ENCODE measurements at places on chromosomes 6 and 20. TPM values are rescaled to one million over a fixed set of nuclear protein-coding genes. Genes with fewer than 3 reads are reported as not detected.

The SPATS1 gene
- not detected for total RNA-seq

The PSMF1 gene
- total RNA-seq = 25.2 TPM

The HAO1 gene
- not detected for total RNA-seq

The MRPS18A gene
- 29.5 TPM for total RNA-seq

The CNBD2 gene
- 2.7 TPM for total RNA-seq

The LZTS3 gene
- total RNA-seq = 2.7 TPM

The RFX6 gene
- total RNA-seq = not detected

The ID4 gene
- 68.6 TPM for total RNA-seq

The MEI4 gene
- total RNA-seq = 0.10 TPM

The SYNGAP1 gene
- total RNA-seq = 8.8 TPM

The FNDC1 gene
- total RNA-seq = 59.6 TPM

The ARHGAP40 gene
- total RNA-seq = 3.5 TPM

DNA sequence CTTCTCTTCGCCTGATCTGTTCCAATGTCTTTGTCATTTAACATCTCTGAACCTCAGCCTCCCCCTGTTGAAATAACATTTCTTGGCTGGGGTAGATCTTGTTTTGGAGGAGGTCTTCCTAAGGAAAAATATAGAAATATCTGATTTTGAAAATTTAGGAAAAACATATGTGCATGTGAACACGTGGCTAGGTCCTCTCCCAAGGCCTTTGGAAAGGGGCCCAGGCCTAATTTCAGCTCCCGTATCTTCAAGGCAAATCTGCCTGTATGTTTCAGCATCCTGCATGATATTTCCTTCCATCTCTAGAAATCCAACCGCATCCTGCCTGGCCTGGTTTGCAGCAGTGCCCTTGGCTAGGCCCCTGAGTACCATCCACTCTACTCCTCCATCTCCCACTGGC lies 261.2 kb downstream of the PHACTR1 start:
- DNase-seq = peak; percentile 82

DNA sequence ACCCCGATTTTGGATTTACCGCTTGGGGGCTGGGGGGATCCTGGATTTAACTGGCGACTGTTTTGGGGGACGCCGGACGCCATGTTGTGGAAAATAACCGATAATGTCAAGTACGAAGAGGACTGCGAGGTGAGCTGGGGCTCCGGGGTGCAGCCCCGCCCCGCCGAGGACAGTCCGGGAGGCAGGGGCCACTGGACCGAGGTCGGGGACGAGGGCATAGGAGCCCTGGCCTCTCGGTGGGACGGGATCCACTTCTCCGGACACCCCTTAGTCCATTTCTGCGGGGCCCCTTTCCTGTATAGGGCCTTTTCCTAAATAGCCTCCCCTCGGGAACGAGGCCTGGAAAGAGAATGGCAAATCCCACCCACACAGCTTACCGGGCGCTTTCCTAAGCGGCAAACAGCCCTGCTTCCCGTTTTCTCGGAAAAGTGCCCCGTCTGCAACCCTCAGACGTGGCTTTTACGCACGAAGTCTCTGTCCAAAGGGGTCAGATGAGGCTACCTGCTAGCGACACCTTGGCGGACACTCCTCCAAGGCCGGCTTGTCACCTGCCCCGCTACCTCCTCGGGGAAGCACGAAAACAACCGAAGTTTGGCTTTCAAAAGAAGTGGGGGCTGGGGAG lies 469 bp downstream of the TFAP2C start:
- peak; percentile 13 for DNase-seq

DNA sequence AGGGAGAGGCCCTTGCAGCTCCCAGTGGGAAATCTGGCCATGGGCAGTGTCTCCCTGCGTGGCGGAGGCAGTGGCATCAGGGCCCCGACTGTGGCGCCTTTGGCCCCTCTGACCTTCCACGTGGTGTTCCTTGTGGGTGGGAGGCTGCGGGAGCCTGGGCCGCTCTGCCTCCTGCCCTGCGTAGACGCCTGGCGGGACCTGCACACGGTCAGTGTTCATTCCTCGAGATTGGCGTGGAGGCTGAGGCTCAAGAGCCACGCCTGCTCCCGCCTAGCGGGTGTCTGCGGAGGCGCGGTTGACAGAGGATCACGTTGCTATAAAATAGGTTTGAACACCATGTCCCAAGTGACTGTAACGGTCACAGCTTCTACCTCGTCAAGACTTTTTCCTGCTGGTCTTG lies 14.0 kb downstream of the COL9A3 start:
- DNase-seq = no peak

GRCh38 chr6:42963179-42963854 lies 2.8 kb downstream of the GNMT start:
- no peak for DNase-seq

GRCh38 chr20:57178582-57179111 lies 87.8 kb downstream of the BMP7 start:
- DNase-seq = no peak

DNA sequence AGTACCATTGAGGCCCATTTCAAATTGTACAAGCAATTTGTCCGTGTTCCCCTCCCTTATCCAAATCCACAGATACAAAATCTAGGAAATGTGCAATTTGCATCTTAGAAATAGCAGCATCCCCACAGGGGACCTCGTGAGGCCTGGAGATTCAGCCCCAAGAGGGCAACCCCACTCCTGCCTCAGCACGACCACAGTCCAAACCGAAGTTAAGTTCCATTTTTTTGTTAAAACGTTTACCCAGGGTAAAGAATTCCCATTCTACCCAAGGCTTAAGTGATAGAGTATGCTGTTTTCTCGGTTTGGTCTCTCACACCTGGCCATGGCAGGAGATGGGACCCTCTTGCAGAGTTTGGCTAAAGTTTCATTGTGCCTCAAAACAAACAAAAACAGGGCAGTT lies 41.2 kb downstream of the PLCG1 start:
- DNase-seq = no peak

DNA sequence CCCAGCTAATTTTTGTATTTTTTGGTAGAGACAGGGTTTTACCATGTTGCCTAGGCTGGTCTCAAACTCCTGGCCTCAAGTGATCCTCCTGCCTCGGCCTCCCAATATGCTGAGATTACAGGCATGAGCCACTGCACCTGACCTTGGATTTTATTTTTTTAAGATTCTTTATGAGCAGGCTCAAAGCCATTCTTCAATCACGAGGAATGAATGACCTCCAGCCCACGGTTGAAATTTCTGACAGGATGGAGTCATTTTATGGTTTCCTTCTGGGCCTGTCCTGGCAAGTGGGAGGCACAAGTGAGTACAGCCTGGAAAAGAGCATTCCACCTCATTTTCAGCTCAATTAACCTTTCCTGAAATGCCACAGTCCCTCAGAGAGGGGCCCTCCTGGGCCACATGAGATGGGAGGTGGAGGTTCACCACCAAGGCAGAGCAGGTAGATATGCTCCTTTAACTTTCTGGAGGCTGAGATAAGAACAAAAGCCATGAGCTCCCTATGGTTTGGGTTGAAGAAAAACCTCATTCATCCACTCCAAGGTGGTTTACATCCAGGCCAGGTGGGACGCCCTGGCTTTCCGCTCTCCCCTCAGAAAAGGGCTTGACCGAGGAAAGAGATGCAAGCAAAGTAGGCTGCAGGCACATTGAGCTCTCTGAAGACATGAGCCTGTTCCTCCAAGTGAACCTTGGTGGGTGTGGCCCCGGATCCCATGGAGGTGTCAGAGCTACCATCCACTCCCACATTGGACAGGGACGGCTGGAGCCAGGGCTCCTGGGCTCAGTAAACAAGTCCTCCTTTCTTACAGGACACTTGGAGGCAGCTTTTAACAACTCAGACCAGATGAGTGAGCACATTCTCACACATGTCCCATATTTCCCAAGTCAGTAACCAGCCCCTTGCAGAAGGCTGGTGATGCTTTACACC lies 208.5 kb upstream of the SSTR4 start:
- no peak for DNase-seq

- no peak for DNase-seq
Measured at GRCh38 chr6:7833751-7834070, 76.9 kb downstream of the TXNDC5 start.

GRCh38 chr20:54208548-54209176 lies 775 bp downstream of the PFDN4 start:
- no peak for DNase-seq

DNA sequence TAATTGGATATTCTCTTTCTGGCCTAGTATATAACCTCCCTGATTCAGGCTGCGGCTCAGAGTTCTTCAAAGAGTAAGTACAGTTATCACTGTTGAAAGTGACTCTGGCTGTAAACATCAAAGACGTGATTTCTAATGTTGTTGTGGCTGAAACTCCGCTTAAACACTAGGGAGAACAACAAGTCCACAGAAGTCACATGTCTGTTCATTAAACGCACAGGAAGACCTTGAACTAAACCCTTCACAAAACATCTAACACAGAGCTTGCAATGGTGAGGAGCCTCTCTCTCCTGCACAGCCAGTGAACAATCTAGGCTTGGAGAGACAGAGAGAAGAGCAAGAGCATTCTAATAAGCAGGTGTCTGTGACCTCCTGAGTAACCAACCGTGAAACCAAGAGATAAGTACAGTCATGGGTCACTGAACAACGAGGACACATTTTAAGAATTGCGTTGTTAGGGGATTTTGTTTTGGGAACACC lies 249.3 kb downstream of the PRKN start:
- DNase-seq = no peak

GRCh38 chr20:9071976-9072726 lies 3.3 kb downstream of the PLCB4 start:
- DNase-seq = no peak

- no peak for DNase-seq
Measured at GRCh38 chr20:62925076-62925419, 1.3 kb downstream of the DIDO1 start.

DNA sequence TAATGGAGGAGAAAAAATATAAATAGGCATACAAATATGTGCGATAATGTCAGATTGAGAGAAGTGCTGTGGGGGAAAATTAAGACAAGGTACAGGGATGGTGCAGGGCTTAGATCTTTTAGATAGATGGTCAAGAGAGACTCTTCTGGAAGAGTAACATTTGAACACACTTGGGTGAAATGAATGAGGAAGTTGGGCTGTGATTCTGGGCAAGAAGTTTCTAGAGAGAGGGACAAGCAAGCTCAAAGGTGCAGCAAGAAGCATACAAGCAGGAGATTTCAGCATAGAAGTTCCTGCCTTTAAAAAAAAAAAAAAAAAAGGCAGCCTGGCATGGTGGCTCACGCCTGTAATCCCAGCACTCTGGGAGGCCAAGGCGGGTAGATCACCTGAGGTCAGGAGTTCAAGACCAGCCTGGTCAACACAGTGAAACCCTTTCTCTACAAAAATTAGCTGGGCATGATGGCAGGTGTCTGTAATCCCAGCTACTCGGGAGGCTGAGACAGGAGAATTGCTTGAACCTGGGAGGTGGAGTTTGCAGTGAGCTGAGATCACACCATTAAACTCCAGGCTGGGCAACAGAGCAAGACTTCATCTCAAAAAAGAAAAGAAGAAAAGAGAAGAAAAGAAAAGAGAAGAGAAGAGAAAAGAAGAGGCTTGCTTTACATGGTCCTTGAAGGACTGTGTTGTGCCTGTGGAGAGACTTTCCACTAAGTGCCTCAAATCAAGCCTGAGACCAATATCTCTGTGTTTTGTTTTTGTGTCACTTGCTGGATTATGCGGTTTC lies 9.7 kb upstream of the CD83 start:
- no peak for DNase-seq

- no peak for DNase-seq
Measured at GRCh38 chr6:17923401-17923863, 64.0 kb downstream of the KIF13A start.

GRCh38 chr6:108945681-108946159 lies 97.5 kb downstream of the ARMC2 start:
- peak; percentile 74 for DNase-seq

GRCh38 chr6:132070356-132070755 lies 119.2 kb upstream of the CCN2 start:
- no peak for DNase-seq

GRCh38 chr6:46056906-46057529 lies 41.4 kb upstream of the CLIC5 start:
- no peak for DNase-seq

DNA sequence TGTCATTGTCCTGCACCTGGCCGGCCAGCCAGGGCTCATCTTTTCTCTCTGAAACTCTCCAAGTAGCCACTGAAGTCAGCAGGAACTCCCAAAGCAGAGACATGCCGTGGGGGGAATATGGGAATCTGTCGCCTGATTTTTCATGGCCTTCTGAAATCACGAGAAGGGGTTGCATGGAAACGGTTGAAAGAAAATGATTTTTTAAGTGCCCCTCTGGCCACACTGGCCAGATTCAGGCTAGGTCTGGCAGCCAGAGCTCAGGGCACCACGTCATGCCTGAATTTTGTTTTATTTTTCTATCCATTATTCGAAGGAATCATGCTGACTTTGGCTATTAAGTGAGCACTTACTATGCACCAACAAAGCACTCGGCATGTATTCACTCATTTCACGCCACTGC lies 65.2 kb downstream of the EYA2 start:
- DNase-seq = no peak

DNA sequence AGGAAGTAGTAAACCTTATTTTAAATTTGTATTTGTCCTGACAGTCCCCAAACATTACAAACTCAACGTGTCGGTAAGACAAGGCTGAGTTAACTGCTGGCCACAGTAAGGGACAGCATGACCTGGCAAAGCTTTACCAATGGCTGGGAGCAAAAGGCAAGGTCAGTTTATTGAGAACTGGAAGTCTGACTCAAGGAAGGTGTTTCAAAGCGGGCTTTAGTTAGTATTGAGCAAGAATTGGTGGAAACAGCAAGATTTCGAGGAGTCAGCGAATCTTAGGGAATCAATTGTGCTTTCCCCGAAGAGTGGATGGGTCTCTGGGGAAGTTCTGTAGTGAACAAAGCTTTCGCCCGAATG lies 885 bp upstream of the GZF1 start:
- no peak for DNase-seq

- peak; percentile 16 for DNase-seq
Measured at GRCh38 chr6:100126790-100127484, 132.9 kb upstream of the MCHR2 start.

DNA sequence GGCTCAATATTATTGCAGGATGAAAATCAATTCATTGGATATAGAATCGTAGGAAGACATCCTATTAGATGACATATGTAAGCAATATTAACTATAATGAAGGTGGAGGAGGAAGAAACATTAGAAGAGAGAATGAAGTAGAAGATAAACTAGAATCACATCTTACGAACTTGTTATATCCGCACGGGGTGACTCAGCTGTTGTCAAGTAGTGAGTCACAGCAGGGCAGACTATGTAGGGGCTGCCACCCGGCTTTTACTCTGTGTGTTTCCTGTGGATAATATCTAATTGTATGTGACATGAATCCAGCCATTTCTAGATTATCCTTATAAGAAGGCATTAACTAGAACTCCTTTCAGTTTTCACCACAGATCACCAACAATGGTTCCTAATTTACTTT lies 520.2 kb downstream of the DOK5 start:
- no peak for DNase-seq
